ENCODE measurements at places on chromosomes 5 and 9. TPM values are rescaled to one million over a fixed set of nuclear protein-coding genes. Genes with fewer than 3 reads are reported as not detected.

The PDZD2 gene
- total RNA-seq: 1.3 TPM

The RELL2 gene
- total RNA-seq: 11.4 TPM

The SLC23A1 gene
- not detected for total RNA-seq

The NMUR2 gene
- not detected for total RNA-seq

The DEPDC1B gene
- 0.39 TPM for total RNA-seq

The ARL14EPL gene
- total RNA-seq: not detected

The PSAT1 gene
- total RNA-seq: 0.61 TPM

GRCh38 chr5:24598956-24599355 lies 45.8 kb downstream of the CDH10 start:
- DNase-seq: no peak

DNA sequence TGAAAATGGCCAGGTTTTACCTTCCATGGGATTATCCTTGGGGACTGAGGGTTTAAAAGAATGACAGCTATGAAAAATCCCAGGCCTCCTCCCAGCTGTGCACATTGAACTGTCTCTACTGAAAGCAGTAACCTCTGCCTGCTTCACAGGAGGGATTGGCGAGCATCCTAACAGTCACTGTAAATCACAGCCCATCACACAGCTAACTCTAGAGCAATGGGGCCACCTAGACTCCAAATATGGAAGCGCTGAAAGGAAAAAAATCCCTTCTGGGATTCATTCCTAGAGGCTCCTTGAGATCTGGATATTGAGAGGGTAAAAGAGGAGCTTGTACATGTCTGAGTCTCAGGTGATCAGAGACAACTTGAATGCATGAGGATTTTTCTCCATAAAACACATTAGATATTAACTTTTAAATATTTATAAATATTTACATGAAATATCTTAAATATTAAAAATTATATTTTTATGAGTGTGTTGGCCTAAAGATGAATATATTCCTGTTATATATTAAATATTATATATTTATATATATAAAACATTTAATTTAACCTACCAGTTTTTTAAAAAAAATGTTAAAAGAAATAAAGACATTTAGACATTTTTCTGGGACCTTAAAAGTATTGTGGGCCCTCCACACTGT lies 133.8 kb upstream of the SLC24A2 start:
- no peak for DNase-seq

DNA sequence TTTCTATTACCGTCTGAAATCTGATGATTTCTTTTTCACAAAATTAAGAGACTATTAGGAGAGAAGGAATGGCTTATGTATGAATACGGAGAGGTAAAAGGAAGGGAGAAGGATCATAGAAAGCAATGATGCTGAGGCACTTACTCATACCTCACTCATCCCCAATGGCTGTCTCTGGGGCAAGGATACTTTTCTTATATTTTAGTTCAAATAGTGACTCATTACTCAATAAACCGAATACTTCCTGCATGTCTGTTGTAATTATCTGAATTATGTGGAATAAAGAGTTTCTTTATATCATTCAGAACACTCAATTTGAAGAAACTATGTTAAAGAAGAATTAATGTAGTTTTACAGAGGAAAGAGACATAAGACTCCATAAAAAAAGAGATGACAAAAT lies 284.5 kb upstream of the NUDT12 start:
- no peak for DNase-seq

Measured in CD4-positive, alpha-beta T cell (primary cell).